B cell (primary cell): ENCODE measurements at places on chromosomes 16 and 17. TPM values are rescaled to one million over a fixed set of nuclear protein-coding genes. Genes with fewer than 3 reads are reported as not detected.

The KRTAP9-4 gene
- not detected in 2 replicates for total RNA-seq

The HSD17B2 gene
- not detected in 2 replicates for total RNA-seq

The CEP112 gene
- 4.6 and 8.5 TPM in 2 replicates for total RNA-seq

The SLC7A6 gene
- total RNA-seq = 70.5 and 73.8 TPM in 2 replicates

The ATP1B2 gene
- 0.27 and 0.39 TPM in 2 replicates for total RNA-seq

The SLC5A11 gene
- 0.62 and 1.1 TPM in 2 replicates for total RNA-seq
